ENCODE measurements at places on chromosomes 16 and 17. TPM values are rescaled to one million over a fixed set of nuclear protein-coding genes. Genes with fewer than 3 reads are reported as not detected.

GRCh38 chr16:4612474-4612931, 2.2 kb downstream of the UBALD1 start:
- no peak for DNase-seq

DNA sequence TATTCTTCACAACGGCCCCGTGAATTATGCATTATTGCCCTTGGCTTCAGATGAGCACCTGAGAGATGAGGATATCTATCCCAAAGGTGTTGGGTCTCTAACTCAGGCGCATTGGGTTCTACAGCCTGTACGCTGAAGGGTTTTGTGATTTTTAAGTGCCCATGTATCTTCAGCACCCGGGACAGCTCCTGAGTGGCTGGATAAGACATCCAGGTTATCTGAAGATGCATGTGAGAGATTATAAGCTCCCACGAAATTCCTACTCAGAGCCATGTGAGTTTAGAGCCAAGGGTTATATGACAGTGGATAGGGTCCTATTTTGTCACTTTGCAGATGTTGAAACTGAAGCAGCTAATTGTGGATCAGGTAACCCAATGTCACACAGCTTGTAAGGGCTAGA, 612.3 kb upstream of the EEF2KMT start:
- no peak for DNase-seq

DNA sequence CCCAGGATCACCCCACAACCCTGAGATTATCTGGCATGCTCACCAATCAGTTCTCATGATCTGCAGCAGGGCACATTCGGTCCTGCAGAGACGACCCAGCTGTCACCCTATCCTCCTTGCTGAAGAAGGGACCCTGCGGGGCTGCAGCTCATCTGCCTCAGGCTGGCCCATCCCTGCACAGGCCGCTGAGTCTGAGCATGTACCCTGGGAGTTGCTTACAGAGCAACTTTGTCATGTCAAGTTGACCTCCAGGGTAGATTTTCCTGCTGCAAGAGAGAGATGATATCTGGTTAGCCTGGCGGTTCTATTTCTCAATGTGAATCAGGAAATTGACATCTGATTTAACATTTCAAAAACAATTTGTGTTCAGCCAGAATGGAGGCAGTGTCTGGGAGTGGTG, 36.0 kb upstream of the ADCY9 start:
- no peak for DNase-seq

DNA sequence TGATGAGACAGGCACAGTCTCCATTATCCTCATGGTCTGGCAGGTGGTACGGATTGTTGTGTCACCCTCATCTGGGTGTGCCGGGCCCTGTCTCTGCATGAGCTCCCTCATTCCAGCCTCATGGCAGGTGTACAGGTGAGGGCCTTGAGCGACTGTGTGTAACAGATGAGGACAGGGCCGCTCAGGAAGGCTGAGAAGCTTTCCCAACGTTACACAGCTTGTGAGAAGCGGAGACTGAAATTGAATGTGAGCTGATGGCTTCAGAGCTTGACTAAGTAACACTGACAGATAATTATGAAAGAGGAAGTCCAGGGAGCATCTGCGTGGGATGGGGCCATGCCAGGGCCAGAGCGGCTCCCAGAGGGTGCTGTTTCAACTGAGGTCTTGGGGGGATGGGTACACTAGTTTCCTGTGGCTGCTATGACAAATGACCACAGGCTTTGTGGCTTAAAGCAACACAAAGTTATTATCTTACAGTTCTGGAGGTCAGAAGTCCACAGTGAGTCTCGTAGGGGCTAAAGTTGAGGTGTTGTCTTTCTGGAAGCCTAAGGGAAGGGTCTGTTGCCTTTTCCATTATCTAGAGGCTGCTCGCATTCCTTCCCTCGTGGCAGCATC, 36.7 kb downstream of the CMIP start:
- DNase-seq, result peak; percentile 52

DNA sequence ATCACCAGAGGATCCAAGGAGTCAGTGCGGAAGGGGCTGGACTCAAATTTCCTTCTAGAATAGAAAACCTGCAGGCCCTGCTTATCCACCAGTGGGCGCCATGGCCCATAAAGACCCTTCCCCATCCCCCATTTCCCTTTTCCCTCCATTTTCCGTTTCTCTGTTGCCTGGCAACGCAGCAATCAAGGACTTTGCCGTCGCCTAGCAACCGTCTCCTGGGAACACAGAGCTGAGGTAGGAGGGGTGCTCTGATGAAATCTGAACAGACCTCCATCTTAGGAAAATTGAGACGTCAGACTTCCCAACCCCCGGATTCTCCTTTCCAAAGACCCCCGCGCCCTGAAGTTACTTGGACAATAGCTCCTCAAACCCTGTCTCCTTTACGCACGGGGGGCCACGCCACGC, 5.7 kb downstream of the DLG4 start:
- no peak for DNase-seq

DNA sequence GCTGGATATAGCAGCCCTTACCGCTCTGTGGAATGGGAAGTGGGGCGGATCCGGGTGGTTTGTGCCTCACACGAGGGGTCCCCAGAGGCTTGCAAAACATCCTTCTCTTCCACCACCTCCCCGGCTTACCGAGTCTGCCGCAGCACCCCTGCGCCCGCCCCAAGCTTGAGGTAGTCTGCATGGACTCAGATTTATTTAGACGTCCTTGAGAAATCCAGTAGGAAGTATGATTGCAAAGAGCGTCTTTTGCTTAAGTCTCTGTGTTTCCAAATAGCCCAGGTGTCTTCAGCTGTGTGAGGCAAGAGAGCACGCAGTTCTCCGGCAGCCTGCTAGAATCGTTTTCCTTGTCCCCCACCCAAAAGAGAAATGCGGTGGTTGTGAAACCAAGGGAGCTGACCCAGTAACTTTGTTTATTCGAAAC, 2.4 kb downstream of the KIAA0513 start:
- DNase-seq, result no peak

DNA sequence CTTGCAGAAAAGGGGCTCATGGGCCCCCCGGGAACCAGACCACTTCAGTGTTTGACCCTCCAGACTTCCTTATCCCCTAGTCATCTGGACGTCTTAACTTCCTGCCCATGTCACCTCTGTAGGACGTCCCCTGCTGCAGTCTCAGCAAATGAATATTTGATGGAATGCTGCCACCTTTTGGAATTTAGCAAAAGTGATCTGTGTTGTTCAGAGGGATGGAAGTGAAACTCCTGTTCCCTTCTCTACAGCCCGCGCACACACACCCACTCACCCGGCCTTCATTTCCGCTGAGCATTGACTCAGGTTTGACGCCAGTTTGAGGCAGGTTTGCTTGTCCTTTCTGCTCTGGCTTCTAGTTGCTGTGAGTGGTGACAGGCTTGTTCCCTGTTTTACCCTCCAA, 507.2 kb upstream of the EEF2KMT start:
- no peak for DNase-seq

DNA sequence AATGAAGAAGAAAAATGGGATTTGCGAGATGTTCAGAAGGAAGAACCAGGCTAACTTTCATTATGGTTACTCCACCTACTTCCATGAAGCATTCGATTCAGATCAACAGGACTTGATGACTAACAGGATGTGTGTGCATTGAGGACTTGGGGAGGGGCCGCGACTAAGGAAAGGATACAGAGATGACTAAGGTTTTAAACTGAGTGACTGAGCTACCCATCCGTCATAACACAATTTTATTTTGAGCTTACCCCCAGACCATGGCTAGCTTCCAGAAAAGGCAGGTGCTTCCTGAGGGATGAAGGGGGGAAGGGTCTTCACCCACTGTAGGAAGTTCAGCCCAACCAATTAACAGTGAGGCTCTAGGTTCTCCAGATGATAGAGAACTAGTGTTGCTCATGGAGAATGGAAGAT, 2.5 kb upstream of the CDYL2 start:
- DNase-seq, result no peak

GRCh38 chr17:40319651-40320540, 10.9 kb downstream of the RARA start:
- peak; percentile 83 for DNase-seq

GRCh38 chr16:63813862-63814261, 1308.0 kb downstream of the CDH11 start:
- DNase-seq, result no peak

- no peak for DNase-seq
Measured at GRCh38 chr16:68367030-68367429, 56.2 kb downstream of the PRMT7 start.

DNA sequence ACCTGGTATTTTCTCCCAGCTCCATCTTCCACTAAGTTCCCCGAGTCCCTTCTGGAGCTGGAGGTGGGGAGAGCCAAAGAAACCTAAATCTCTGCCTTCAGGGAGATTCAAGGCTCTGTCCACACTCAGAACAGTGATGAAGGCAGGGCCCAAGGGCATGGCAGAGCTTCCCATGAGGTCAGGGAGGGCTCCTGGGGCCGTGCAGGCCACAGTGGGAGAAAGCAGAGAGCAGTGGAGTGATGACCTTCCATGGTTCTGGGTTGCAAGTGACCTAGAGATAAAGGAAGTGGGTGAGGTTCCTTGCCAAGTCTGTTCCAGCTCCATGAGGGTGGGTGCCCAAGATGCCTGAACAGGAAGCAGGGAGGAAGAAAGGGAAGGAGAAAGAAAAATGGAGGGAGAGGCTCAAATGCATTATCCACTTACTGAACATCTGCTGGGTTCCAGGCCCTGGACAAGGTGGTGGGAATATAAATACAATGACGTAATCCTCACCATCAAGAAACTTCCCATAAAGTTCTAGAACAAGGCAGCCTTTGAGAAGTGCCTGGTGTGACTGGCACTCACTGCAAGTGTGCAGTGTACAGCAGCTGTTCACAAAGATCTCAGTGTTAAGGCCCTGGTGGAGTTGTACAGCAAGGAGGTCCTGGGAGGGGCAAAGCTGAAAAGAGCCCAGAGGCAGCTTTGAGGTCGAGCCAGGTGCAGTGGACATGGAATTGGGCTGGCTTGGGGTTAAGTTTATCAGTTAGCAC, 13.3 kb downstream of the TBKBP1 start:
- no peak for DNase-seq

- no peak for DNase-seq
Measured at GRCh38 chr16:81652798-81653505, 126.1 kb upstream of the PLCG2 start.

DNA sequence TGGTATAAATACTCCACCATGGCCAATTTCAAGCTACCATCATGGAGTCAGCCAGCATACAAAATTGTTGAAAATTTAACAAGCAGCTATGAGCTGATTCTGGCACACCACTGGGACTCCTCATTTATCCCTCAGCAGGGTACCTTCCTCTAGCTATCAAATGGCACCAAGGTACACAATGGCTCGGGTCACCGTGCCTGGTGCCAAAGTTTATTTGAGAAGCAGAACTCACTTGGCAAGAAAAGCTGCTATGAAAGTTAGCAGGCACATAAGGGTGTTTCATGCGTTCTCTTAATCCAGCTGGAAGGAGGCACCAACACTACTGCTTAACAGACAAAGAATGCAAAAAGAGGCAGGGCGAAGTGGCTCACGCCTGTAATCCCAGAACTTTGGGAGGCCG, 51.6 kb downstream of the IKZF3 start:
- DNase-seq, result no peak

- DNase-seq, result no peak
Measured at GRCh38 chr17:50440172-50440837, 14.3 kb downstream of the ACSF2 start.

DNA sequence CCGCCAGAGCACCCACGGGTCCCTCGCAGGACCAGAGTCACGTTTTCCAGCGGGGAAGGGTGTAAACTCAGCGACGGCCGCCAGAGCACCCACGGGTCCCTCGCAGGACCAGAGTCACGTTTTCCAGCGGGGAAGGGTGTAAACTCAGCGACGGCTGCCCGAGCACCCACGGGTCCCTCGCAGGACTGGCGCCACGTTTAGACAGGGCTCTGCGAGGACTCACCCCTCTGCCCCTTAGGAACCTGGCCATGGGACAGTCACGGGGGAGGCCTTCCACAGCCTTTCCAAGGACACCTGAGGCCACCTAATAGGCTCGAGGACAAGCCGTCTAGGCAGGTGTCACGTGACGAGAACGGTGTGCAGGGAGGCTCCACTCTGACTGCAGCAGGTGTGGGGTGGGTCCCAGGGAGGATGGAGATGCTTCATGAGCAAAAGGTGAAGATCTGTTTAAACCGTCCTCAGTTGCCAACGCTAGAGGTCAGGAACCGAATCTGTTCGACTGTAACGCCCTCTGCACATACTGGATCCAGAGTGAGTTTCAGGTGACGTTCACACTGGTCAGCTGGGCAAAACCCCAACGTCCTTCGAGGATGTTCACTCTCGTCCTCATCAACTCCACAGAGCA, 48.0 kb upstream of the METRNL start:
- no peak for DNase-seq

GRCh38 chr17:63634163-63634562, 11.9 kb downstream of the MAP3K3 start:
- no peak for DNase-seq

Gene DLX4
- not detected for total RNA-seq

Gene KRT32
- total RNA-seq, result not detected

Gene KRTAP9-4
- total RNA-seq, result not detected

Gene COX6A2
- 860 TPM for total RNA-seq

Gene GGT6
- total RNA-seq, result not detected

Gene CES5A
- not detected for total RNA-seq

Gene TMEM100
- 1.6 TPM for total RNA-seq

Gene TELO2
- 9.0 TPM for total RNA-seq

Gene TBC1D3E
- total RNA-seq, result not detected

Gene CEP295NL
- not detected for total RNA-seq

Gene CDR2L
- 3.6 TPM for total RNA-seq

Gene LGALS9B
- total RNA-seq, result not detected

Data from gastrocnemius medialis (tissue), 4 donors.